ENCODE measurements at places on chromosomes 1 and 21. TPM values are rescaled to one million over a fixed set of nuclear protein-coding genes. Genes with fewer than 3 reads are reported as not detected.

The MEF2D gene
- 17.2 TPM for total RNA-seq

The CLDN8 gene
- not detected for total RNA-seq

The UBXN11 gene
- total RNA-seq = 5.6 TPM

The CAPN8 gene
- total RNA-seq = 1.1 TPM

The LEMD1 gene
- 1.8 TPM for total RNA-seq
